ENCODE measurements at places on chromosomes 12 and 14.

DNA sequence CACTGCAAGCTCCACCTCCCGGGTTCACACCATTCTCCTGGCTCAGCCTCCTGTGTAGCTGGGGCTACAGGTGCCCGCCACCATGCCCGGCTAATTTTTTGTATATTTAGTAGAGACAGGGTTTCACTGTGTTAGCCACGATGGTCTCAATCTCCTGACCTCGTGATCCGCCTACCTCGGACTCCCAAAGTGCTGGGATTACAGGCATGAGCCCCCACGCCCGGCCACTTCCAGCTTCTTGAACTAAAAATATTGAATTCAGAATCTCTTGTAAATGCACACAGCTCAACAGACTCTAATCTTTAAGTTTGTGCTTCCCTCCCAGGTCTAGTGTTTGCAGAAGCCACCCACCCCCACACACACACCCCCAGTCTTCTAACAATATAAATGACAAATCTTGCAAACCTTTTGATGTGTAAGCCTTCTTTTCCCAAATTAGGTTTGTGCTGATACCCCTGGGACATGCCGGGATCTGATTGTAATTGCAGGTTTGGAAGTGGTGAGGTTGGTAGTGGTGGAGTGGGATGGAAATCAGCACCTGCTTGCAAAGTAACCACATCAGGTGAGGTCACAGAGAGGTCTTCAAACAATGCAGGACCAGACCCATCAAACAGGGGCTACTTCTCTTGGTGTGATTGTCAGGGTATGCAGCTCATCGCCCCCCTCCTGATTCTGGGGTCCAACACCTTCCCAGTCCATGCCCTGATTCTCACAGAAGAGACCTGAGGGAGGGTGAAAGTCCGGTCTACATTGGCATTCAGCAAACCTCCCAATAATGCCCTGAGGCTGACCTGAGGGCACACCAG is 51.4 kb upstream of the GPR132 start:
- no peak for DNase-seq

DNA sequence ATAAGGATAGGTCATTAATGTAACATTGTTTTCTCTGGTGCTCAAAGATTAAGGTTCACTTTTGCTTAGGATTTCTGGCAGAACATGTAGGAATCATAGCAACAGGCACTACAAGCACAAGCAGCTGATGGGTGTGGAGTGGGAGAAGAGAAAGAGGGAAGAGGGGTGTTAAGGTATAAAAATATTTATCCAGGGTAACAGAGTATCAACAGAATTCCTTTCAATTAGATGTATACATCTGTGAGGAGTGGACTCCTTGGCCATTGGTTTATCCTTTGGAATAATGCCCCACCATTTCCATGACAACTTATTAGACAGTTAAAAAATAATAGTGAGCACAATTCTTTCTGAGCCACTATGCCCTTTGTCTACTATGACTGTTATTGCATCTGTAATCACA is 388.3 kb upstream of the DDHD1 start:
- DNase-seq: no peak

DNA sequence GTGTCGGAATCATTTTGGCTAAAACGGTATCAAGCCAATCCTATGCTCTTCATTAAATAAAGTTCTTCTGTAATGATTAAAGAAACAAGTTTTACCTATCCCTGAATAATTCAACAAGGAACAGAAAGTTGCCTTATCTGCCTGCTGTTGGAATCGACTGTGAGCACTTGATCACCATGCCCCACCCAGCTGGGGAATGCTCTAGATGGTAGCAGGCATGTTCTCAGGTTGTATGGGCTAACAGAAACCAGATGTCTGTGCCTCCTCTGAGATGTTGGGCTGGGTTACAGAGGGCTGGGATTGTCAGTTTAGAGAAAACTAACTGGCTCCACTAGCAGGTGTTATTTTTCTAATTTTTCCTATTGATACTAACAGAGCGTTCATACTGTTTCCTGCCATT is 28.9 kb downstream of the RTRAF start:
- DNase-seq: no peak

GRCh38 chr12:81389550-81390099 is 311.7 kb downstream of the ACSS3 start:
- no peak for DNase-seq

DNA sequence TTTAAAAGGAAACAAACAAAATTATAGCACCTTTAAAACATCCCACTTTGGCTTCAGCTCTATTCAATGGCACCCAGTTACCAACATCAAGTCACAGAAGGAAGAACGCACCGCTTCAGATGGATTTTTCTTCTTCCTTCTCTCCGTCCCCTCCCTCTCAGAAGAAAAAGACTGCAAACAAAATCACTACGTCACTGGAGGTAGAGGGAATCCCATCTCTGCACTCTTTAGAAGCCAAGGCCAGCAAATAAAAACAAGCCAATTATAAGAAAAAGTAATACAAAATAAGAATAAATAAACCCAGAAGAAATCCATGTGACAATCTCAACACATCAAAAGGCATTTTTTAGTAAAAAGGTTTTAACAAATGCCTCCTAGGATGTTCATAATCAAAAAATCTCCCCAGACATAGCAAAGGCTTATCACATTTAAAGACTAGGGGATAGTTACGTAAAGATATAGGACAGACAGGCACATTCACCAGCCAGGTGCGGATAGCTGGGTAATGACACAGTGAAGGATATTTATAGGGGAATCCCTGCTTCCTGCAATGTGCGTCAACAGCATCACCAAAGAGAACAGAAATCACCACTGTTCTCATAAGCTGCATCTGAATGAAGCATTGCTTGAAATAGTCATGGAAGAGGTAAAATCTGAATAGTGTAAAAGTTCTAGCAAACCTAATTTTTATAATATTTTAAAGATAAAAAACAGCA is 89.4 kb downstream of the R3HDM2 start:
- no peak for DNase-seq

DNA sequence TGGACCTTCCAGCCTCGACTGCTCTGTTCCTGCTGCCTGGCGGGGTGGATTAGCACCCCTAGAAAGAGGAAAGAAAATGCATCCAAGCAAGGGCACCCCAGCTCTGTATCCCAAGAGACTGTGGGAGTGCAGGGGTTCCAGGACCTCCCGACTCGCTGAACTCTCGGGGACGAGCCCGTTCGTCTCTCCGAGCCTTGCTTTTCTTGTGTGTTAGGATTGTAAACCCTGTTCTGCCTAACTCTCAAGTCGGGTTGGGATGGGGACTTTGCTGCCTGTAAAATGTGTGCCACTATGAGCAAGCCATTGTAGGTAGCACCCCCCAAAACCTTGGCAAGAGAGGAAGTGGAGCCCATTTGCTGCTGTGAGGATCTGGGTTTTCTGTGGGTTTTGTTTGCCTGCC is 73.2 kb upstream of the VRK1 start:
- no peak for DNase-seq
